ENCODE measurements at places on chromosomes 11 and 22. TPM values are rescaled to one million over a fixed set of nuclear protein-coding genes. Genes with fewer than 3 reads are reported as not detected.

The XKR3 gene
- total RNA-seq = not detected

The ROM1 gene
- total RNA-seq = 7.3 TPM

The SVIP gene
- 12.6 TPM for total RNA-seq

The C11orf97 gene
- total RNA-seq = not detected

The PTPRCAP gene
- 0.85 TPM for total RNA-seq

The CLCF1 gene
- total RNA-seq = 3.3 TPM

The CSRP3 gene
- total RNA-seq = not detected

The CLDN5 gene
- total RNA-seq = 857 TPM

The LRRC4C gene
- total RNA-seq = not detected

The ABTB2 gene
- 3.7 TPM for total RNA-seq

The CD3G gene
- not detected for total RNA-seq

The UBE2L6 gene
- 17.4 TPM for total RNA-seq
